GM06990 (cell line): ENCODE measurements at places on chromosomes 16 and 17.

- DNase-seq: no peak
Observed at GRCh38 chr17:7867881-7868329, 10.1 kb downstream of the CYB5D1 start.

- no peak for DNase-seq
Observed at GRCh38 chr16:53224951-53225533, 170.3 kb downstream of the CHD9 start.

DNA sequence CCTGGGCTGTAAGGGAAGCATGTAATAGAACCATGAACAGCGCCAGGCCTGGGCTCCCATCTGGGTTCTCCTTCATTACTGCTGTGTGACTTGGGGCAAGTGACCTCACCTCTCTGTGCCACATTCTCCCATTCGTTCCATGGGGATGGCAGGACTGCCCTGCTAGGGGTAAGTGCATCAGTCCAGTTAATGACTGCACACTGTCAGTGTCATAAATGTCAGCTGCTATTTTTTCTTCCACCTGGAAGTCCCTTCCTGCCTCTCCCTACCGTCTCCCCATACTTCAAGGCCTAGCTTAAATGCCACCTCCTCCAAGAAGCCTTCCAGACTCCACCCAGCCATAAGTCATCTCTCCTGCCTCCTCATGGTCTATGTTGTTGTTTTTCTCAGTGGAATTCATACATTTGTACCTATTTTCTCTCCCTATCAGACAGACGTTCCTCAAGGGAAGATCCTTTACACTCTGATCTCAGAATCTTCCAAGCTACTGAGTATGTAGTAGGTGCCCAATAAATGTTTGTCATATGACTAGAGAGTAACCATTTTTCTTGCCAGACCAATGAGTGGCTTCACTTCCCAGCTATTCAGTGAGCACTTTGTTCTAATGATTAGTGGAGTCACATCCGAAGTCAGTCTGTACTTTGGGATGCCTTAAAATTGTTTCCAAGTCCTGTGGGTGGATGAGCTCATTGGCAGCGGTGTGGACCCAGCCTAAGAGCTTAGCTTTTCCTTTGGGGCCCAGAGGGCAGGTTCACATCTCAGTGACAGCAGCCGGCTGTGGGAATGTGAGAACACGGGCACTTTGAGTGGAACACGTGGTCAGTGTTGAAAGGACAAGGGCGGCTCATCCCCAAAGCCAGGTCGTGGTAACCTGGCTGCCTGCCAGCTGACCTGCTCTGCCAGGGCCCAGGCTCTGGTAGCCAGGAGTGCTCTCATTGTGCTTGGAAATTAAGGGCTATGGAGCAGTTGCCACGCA, 147.5 kb upstream of the GSE1 start:
- no peak for DNase-seq

GRCh38 chr16:49278944-49279725, 2.5 kb downstream of the CBLN1 start:
- no peak for DNase-seq

GRCh38 chr16:53131363-53132071, 76.7 kb downstream of the CHD9 start:
- peak; percentile 72 for DNase-seq

DNA sequence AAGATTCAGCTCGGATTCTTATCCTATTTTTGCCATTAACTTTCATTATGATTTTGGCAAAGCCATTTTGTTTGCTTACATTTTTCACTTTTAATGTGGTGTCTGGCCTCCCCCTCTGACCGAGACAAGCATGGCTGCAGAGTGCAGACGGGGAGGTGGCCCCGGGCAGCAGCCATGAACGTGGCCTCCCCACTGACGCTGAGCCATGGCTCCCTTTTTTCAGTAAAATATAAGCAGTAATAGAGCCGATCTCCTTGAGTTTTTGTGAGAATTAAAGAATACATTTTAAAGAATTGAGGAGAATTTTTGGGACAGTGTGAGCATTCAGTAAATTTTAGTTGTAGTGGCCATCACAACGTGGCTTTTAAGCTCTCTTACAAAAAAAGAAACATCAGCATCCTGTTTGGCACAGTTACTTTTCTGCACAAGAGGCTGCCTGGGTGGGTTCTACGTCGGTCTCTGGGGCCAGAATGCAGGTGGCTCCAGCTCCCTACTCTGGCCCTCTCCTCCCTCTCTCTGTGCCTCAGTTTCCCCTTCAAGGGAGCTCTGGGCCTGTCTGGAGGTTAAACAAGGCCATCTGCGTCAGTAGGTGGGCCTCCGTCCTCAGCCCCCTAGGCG, 68.8 kb upstream of the ZNF750 start:
- DNase-seq: no peak

- peak; percentile 1 for DNase-seq
Observed at GRCh38 chr16:70676675-70677498, 9.0 kb downstream of the MTSS2 start.

DNA sequence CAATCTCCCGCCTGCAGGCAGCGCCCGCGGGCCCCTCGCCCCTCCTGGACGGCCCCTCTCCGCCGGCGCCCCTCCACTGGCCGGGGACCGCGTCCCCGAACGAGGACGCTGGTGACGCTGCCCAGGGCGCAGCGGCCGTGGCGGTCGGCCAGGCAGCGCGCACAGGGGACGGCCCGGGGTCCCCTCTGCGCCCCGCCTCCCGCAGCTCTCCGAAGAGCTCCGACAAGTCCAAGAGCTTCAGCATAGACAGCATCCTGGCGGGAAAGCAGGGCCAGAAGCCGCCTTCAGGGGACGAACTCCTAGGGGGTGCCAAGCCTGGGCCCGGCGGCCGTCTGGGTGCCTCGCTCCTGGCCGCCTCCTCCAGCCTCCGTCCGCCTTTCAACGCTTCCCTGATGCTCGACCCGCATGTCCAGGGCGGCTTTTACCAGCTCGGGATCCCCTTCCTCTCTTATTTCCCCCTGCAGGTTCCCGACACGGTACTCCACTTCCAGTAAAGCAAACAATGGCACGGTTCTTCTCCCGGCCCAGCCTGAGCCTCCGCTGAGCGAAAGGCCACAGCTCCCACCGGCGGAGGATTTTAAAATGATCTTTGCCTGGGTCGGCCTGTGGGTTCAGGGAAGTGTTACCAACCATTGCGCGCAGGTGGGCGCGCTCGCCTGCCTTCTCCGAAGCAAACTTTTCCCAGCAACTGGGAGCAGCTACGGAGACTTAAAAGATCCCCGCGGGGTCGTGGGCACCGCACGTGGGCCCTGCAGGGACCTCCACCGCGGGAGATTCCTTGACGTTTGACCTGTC, 1.1 kb downstream of the FOXL1 start:
- DNase-seq: no peak

- peak; percentile 38 for DNase-seq
Observed at GRCh38 chr17:77772461-77772897, 186.0 kb upstream of the TNRC6C start.

DNA sequence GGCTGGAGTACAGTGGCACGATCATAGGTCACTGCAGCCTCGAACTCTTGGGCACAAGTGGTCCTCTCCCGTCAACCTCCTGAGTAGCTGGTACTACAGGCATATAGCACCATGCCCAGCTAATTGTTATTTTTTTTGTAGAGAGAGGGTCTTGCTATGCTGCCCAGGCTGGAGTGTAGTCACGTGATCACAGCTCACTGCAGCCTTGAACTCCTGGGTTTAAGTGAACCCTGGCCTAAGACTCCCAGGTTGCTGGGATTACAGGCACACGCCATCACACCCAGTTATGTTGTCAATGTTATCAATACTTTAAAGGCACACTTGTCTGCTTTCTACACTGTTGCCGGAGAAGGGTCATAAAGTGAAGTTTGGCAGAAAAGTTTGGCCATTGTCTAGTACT, 22.0 kb upstream of the LASP1NB start:
- no peak for DNase-seq

DNA sequence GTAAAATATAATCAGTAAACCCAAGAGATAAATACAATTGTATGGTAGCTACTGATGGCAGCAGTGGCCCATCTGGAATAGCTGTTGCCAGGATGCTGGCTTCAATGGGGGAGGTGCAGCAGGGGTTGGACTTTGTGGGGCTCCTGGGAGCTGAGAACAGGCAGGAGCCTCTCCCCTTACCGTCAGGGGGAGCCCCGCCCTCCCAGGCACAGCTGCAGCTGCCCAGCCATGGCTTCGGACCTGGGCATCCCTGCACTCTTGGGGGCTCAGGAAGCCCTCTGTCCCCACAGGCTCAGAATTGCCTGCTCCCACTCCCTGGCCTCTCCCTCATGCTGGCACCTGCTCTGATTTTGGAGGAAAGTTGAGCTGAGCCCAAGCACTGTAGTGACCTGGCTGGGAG, 741.1 kb downstream of the CDH11 start:
- DNase-seq: no peak

DNA sequence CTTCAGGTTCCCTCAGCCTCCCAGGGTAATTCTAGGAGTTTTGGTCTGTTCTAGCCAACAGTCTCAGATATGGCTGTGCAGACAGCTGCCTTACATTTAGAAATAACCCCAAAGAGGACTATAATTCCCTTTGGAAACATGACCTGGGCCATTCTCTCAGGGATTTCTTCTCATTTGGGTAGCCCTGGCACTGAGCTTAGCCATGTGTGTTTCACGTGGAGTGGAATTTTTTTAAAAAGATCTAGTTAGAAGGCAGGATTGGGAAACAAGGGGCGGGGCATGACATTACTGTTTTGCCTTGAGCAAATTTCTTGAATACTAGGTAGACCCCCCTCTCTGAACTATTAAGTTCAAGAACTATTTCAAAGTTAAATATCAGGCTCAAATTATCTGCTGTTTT, 29.6 kb upstream of the MRC2 start:
- DNase-seq: no peak

DNA sequence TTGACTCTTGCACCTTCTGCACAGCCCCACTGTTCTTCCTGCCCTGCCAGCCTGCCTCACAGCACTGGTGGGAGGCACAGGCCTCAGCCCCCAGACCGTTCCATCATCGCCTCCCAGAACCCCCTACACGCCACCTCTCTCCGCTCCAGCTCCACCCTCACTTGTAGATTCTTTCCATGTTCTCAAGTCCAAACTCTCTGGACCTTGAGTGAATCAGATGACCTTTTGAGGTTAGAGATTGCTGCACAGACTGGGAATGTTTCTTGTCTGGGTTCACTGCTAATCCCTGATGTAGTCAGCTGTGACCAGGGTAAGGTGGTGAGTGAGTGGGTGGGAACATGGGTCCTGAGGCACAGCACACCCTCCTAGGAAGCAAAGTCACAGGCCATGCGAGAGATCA, 272.4 kb downstream of the IRF8 start:
- DNase-seq: no peak

- peak; percentile 62 for DNase-seq
Observed at GRCh38 chr16:727291-727977, 528 bp downstream of the HAGHL start.

GRCh38 chr16:48556913-48557351, 53.0 kb downstream of the N4BP1 start:
- DNase-seq: no peak

DNA sequence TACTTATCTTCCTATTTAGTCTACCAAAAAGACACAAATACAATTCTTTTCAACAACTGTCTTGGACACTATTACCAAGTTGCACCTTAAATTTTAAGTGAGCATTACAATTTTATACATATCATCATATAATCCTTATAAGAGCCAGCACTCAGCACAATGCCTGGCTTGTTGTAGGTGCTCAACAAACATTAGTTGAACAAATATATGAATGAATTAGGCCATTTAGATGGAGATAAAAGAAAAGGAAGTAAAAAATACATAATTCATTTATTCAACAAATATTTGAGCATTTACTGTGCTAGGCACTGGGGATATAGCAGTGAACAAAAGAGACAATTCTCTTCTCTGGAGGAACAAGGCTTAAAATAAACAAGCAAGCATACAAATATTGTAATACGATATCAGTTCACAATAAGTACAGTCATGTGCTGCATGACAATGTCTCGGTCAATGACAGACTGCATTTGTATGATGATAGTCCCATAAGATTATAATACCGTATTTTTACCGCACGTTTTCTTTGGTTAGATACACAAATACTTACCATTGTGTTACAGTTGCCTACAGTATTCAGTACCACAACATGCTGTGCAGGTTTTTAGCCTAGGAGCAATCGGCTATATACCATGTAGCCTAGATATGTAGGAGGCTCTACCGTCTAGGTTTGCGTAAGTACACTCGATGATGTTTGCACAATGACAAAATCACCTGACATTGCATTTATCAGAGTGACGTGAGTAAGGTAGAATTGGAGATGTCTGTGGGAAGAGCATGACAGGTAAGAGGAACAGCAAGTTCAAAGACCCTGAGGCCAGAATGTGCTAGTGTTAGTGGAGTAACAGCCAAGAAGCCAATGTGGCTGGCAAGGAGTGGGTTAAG, 86.4 kb upstream of the HS3ST2 start:
- no peak for DNase-seq

DNA sequence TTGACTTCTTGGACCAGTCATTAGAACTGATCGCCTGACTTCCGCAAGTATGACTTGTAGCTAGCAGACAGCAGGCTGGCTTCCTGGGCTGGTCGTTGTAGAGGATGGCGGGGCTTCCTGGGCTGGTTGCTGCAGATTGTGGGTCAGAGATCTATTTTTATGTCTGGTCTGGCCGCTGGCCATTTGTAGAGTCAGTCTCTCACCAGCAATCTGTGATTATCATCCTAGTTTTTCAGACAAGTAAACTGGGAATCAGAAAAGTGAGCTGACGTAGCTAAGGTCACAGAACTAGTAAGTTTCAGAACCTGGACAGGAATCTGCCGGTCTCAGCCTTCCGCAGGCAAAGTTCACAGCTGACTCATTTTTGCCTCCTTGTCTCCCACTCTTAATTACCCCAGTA, 19.1 kb downstream of the GPR142 start:
- DNase-seq: no peak

DNA sequence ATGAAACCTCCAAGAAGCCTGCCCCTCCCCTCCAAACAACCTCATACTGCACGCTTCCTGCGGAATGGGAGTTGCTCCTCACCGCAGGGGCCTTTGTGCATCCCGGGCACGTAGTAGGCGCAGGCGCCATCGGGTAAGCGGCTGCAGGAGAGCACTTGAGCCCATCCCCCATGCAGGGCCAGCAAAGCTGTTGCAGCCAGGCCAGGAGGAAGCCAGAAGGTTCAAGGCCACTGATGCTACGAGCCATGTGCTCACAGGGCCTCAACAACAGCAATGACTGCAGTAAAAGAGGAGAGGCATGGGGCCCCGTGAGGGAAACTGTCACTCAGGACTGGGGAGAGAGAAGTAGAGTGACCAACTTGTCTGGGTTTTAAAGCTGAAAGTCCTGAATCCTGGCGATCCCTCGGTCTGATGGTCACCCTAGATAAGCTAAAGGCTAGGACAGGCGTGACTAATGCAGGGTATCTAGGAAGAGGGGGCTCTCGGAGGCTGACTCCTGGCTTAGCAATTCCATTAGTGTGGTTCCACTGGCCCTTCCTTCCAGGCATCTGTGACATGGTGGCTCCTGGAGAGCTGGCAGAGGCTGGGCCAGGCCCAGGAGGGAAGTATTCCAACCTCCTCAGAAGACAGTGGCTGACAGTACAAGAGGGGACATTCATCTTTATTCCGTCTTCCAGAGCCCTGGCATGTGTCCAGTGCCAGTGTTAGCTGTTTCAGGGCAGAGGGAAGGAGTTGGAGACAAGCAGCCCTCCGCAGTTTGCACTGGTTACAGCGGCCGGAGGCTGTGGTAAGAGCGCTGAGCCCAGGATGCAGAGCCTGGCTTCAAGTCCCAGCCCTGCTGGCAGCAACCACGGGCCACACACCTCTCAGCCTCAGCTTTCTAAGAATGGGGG, 20.8 kb downstream of the GOSR2 start:
- no peak for DNase-seq

- no peak for DNase-seq
Observed at GRCh38 chr16:85991425-85991824, 92.5 kb downstream of the IRF8 start.

- DNase-seq: no peak
Observed at GRCh38 chr16:47309581-47310312, 151.1 kb downstream of the ITFG1 start.
